ENCODE measurements at places on chromosomes 5 and 9.

DNA sequence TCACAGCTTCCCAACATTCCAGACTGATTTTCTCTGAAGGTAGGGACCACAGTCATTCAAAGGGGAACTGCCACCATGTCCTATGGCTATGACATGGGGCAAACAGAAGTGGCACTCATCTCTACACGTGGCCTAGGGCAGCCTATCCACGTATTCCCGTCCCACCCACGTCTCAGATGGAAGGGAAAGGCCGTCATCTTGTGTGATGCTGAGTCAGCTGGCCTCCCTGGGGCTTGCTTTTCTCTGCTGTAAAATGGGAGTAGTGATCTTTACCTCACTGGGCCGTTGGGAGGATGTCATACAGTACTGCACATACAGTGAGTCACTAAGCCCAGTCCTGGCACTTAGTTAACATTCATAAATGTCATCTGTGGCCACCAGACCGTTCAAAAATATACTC, 72.3 kb downstream of the RAPGEF1 start:
- peak; percentile 17 for DNase-seq

DNA sequence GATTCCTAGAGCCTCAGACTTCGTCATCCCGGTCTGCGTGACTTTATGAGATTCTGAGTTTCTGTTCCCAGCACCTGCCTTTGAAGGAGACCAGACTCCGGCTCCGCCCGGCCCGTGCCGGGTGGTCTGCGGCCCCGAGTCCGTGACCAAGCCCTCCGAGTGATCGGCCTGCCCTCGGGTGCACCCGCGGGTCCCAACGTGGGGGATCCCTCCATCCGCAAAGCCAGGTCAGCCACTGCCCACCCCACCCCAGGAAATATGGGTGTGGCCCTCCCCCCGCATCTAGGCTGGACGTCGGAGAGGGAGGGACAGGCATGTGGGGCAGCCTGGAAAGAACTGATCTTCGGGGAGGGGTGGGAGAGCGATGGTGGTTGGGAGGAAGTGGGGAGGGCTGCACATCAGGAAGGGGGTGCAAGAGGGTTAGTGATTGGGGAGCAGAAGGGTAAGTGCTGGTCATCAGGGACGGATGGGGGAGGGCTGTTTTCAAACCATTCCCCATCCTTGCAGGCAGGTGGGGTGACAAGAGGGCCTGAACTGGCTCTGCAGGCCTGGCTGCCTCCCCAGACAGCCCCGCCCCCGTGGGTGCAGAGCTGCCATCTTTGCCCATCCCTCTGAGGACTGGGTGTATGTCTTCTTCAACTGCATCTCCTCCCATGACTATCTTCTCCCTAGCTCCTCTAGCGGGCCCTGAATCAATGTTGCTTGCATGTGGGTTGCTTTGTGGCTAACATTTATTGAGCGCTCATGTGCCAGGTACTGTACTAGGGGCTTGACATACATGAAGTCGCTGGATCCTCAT, 747 bp downstream of the LRSAM1 start:
- DNase-seq = peak; percentile 64

GRCh38 chr5:127840809-127841208, 137.6 kb downstream of the CCDC192 start:
- no peak for DNase-seq

DNA sequence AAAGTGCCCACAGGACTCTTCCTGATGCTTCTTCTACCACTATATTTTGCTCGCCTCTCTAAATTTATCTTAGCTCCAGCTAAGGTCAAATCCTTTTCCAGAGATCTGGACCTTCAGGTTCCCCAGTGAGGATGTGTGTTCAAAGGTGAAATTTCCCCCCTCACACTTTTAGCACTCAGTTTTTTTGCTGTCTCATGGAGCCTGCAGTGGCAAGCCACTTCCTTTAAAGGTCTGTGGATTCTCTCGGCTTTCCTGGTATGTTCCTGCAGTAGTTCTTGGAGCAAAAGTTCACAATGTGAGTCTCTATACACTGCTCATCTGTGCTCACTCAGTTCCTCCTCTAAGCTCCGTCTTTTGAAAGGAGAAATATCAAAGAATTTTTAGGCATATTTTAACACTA, 181.4 kb downstream of the LURAP1L start:
- no peak for DNase-seq

DNA sequence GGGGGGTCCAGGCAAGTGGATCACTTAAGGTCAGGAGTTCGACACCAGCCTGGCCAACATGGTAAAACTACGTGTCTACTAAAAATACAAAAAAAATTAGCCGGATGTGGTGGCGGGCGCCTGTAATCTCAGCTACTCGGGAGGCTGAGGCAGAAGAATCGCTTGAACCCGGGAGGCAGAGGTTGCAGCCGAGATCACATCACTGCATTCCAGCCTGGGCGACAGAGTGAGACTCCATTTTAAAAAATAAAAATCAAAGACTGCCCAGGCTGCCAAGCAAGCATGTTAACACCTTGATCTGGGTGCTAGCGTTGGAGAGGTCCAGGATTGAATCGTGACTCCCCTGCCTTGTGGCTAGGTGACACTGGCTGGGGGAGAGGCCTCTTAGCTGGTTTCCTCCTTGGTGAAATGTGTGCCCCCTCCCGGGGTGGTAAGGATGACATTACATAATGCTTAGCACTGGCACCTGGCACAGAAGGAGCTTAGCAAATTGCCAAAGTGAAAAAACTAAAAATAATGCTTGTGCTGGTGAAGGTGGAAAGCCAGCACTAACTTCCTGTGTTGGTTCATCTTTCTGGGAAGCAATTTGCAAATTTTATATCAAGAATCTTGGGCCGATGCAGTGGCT, 2.2 kb upstream of the CIZ1 start:
- no peak for DNase-seq

- DNase-seq = no peak
These were observed 64.0 kb downstream of the SFXN1 start for GRCh38 chr5:175542232-175542965.

- no peak for DNase-seq
These were observed 210.1 kb downstream of the PRDM9 start for GRCh38 chr5:23717486-23717885.

DNA sequence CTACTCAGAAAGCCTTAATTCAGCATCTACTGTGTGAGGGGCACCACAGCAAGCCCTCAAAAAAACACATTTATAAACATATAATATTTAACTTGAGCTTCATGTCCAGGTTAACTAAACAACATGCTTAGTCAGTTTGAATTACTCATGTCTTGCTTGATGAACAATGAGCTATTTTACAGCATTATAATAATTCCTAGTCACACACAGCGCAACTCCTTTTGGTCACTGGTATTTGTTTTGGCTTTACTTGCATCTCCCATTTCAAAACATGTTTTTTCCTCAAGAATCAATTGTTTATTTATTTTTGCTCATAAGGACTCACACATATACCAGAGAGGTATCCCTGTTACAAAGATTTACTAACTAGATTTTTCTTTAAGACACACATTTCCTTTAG, 616.7 kb upstream of the DAB2 start:
- no peak for DNase-seq

- DNase-seq = no peak
These were observed 22.3 kb downstream of the GLIS3 start for GRCh38 chr9:4277531-4277991.

- peak; percentile 64 for DNase-seq
These were observed 199.4 kb downstream of the MEF2C start for GRCh38 chr5:88683506-88684135.

GRCh38 chr5:79959407-79959806, 31.7 kb downstream of the MTX3 start:
- no peak for DNase-seq
